ENCODE measurements at places on chromosomes 2 and 18. TPM values are rescaled to one million over a fixed set of nuclear protein-coding genes. Genes with fewer than 3 reads are reported as not detected.
A peak's percentile ranks its signal among the peaks of the same experiment; 100 is the strongest.

Gene MGAT5
- polyA plus RNA-seq, result 3.9 TPM

- peak; percentile 58 for DNase-seq
- H3K27me3 ChIP-seq, result no peaks in the 10 kb centered on the region
Observed at GRCh38 chr2:197184959-197185586, 125.5 kb downstream of the ANKRD44 start.

DNA sequence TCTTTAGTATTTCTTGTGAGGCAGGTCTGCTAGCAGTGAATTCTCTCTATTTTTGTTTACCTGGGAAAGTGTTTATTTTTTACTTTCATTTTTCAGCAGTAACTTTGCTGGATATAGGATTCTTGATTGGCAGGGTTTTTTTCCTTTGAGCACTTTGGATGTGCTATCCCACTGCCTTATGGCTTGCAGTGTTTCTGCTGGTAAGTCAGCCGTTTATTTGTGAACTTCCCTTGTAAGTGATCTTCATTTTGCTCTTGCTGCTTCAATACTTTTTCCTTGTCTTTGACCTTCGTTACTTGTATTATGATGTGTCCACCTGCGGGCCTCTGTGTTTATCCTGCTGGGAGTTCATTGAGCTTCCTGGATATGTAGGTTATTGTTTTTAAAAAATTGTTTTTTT, 54.7 kb downstream of the SLC66A2 start:
- DNase-seq, result no peak
- H3K4me3 ChIP-seq, result no peak overlapping the region
- no peaks in the 10 kb centered on the region for H3K4me1 ChIP-seq
- no peaks in the 10 kb centered on the region for H3K27me3 ChIP-seq

- no peaks in the 10 kb centered on the region for H3K27me3 ChIP-seq
- H3K4me3 ChIP-seq, result no peak overlapping the region
- DNase-seq, result no peak
Observed at GRCh38 chr18:48694295-48694694, 155.5 kb downstream of the CTIF start.

Gene RTP5
- not detected for polyA plus RNA-seq

DNA sequence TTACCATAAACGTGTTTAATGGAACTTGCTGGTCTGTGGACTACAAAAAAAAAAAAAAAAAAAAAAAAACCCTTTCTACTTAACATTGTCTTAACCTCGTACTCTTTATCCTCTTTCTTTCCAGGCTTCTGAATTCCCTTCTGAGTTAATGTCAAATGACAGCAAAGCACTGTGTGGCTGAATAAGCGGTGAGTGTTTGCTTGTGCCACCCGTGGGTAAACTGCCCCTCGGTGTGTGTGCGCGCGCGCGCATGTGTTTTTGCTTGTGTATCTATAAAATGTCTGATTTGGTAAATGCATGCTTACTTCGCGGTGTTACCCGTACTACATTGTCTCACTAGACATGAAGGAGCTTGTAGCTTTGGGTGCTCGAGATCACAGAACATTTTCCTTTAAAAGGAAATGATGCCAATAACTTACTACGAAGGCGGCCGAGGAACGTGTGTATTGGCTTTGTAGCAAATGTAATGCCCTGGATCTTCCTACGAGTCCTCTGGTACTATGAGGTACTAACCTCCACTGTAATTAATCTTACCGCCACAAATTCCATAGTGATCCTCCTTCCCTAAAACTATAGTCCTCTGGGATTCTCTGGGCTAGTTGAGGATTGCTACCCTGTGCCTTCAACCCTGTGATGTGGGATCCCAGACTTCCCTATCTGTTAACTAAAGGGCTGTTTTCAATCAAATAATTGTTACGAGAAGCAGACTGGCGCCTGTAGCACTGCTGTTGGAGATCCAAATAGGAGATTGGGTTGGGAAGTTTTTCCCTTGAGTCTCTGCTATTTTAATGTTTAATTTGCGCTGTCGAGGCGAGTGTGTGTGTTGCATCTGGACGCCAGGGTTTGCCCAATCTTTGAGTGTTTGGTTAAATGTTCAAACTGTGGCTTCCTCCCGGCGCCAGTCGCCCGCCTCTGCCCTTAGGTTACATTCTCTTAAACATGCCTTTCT, 1.1 kb downstream of the ID2 start:
- no peaks in the 10 kb centered on the region for H3K36me3 ChIP-seq
- H3K27ac ChIP-seq, result peak overlapping the region; percentile 98
- H3K4me1 ChIP-seq, result peaks cover 56% of the 10 kb centered on the region
- H3K27me3 ChIP-seq, result peaks cover 10% of the 10 kb centered on the region
- DNase-seq, result peak; percentile 72
- H3K4me3 ChIP-seq, result peak overlapping the region; percentile 74

Gene CD8A
- 1.3 TPM for polyA plus RNA-seq

DNA sequence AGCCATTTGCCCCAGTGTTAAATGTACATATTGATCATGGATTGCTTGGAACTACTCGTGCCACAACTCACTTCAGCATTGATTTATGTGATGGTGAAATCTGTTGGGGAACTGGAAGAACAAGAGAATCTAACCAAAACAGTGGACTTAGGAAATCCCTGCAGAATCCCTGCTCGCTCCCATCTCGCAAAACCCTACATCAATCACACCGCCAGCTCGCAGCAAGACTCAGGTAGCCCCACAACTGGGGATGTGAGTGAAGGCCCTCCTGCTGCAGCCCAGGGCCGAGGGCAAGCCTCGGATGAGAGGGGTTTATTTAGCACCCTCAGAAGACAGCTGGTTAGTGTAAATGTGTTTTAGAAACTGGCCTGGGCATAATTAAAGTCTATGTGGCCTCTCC, 171.6 kb downstream of the ANAPC1 start:
- no peak overlapping the region for H3K4me3 ChIP-seq
- no peaks in the 10 kb centered on the region for H3K36me3 ChIP-seq
- no peak overlapping the region for H3K27ac ChIP-seq
- DNase-seq, result no peak

Gene SERPINB2
- 0.46 TPM for polyA plus RNA-seq

Gene PPM1B
- 29.6 TPM for polyA plus RNA-seq

GRCh38 chr2:112706170-112706664, 14.6 kb upstream of the NT5DC4 start:
- DNase-seq, result peak; percentile 49
- H3K27me3 ChIP-seq, result no peaks in the 10 kb centered on the region

DNA sequence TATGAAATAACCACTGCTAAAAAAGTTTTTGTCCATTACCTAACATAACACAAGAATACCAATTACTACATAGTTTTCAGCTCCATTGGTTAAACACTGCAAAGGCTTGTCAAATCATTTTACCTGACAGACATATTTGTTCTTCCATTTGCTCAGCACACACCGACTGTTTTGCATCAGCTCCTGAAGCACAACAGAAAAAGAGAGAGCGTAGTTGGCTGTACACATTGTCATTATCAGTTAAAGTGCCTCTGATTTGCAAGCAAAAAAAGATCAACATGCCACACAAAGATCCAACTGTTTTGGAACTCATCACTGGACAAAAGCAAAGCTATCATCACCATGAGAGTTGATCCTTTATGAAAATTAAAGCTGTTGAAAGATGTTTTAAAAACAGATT, 103.8 kb downstream of the WDPCP start:
- H3K27me3 ChIP-seq, result no peaks in the 10 kb centered on the region
- no peak overlapping the region for H3K4me3 ChIP-seq
- DNase-seq, result no peak
- no peaks in the 10 kb centered on the region for H3K36me3 ChIP-seq
- no peak overlapping the region for H3K27ac ChIP-seq

- no peaks in the 10 kb centered on the region for H3K27me3 ChIP-seq
- H3K4me3 ChIP-seq, result no peak overlapping the region
- H3K27ac ChIP-seq, result no peak overlapping the region
Observed at GRCh38 chr2:54206596-54206995, 49.4 kb downstream of the TSPYL6 start.

DNA sequence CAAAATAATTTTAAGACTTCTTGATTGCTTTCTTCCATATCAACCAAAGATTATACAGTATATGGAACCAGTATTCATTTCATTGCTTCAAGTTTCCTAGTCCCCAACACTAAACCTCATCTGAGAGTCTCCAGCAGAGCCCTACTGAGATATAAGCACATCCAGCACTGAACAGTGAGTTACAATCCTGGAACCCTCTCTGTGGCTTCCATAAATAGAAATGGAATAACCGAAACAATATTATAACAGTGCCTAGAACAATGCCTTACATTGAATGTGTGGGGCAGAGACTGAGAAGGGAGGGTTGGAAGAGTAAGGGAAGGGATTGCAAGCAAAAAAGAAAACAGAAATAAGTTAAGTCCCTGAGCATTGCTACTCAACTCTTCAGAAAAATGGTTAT, 18.9 kb downstream of the AAK1 start:
- H3K4me3 ChIP-seq, result no peak overlapping the region
- no peak overlapping the region for H3K27ac ChIP-seq
- no peaks in the 10 kb centered on the region for H3K27me3 ChIP-seq
- H3K36me3 ChIP-seq, result no peaks in the 10 kb centered on the region
- H3K4me1 ChIP-seq, result peaks cover 78% of the 10 kb centered on the region

DNA sequence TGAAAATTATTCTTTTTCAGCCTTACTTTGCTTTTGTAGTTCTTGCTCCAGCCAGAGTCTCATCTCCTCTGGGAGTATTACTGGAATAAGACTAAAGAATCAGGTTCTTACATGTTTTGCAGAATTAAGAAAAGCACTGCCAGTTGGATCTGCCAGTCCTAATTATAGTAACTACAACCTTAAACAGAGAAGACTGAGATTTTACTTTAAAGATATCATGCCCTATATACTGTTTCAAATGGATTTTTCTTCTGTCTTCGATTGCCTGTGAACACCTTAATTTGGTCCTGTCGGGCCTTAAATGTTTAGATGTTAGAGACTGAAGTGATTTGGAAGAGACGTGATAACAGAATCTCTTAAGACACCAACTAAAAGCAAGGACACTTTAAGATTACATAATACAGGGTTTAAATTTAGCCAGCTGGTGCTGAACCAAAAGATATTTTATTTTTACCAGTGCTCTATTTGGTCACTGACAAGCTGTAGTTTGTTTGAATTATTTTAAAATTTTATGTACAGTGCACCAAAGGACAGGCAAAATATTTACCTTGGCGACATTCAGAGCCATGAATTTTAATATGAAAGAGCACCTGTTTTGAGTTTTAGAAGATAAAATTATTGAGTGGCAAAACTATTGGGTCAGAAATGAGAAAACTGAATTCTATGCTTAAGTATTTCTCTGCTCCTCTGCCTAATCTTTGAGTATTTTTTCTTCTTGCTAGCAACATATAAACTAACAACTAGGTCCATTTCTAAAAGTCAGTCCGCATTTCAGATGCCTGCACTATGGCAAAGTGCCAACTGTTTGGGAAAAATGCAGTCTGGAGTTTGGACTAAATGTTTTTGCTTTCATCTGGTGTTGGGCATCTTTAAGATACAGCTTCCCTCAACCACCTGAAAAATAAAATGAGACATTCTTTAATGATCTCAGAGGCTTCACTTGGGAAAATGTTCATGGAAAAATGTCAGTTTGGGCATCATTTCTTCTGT, 300.0 kb downstream of the XIRP2 start:
- H3K27me3 ChIP-seq, result no peaks in the 10 kb centered on the region
- no peak overlapping the region for H3K27ac ChIP-seq
- no peaks in the 10 kb centered on the region for H3K36me3 ChIP-seq
- H3K4me3 ChIP-seq, result no peak overlapping the region

All from stomach (tissue), 19 donors.